Stimulated activated CD8-positive, alpha-beta memory T cell treated with anti-CD3 and anti-CD28 coated beads, Interleukin-2, amount 100 ng/mL, for 1 hour (primary cell): ENCODE measurements at places on chromosomes 3 and 15.

DNA sequence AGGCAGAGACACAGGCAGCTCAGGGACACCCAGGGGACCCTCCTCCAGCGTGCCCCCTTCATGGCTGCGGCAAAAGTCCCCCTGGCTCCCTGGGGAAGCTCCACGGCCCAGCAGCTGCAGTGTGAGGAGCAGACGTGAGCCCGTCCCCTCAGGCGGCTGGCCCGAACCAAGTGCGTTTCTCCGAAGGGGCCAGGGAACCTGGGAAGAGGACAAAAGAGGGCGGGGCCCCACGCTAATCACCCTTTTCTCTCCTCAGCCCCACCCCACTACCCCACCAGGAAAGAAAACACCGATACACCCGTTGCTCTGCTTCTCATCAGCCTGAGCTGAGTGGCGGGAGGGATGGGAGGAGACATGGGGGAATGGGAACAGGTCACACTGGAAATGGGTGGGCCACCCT lies at the start of gene MUC4:
MUC4 (minus strand) TSS at position 174 of the 400 bp plus-strand sequence; CDS start at position 62, 112 bp downstream.
- no peak for DNase-seq

DNA sequence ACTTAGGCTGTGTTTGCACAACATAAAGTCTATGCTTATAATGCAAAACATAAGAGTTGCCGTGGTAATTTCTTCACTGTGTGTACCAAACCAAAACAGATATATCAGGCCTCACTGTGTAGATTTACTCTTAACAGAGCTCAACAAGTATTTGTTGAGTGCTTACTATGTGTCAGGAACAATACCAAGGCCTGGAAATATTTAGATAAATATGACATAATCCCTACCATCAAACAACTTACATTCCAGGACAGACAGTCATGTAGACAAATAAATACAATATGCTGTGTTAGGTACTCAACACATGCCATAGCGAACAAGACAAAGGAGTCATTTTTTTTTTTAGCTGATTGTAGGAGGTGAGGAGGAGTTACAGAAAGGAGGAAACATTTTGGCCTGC lies 554.0 kb downstream of the NSUN3 start:
- no peak for DNase-seq

DNA sequence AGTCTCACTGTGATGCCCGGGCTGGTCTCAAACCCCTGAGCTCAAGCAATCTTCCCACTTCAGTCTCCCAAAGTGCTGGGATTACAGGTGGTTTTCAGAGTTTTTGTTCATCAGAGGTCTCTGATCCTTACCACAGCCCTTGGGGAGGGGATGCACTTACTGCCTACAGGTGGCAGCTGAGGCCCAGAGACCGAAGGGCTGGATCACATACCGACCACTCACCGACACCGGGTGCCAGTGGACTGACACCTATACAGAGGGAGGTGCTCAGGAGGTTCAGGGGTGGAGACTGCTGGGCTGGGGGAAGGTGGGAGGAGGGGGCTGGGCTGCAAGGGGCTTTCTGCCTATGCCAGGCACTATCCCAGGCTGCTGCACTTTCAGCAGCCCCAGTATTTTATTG lies 19.5 kb downstream of the DUSP7 start:
- no peak for DNase-seq

- DNase-seq = no peak
Measured at GRCh38 chr15:67148196-67148701, 82.8 kb downstream of the SMAD3 start.

GRCh38 chr15:39468828-39469227 lies 112.1 kb upstream of the THBS1 start:
- no peak for DNase-seq

GRCh38 chr3:131505421-131505820 lies 2.6 kb upstream of the MRPL3 start:
- no peak for DNase-seq

DNA sequence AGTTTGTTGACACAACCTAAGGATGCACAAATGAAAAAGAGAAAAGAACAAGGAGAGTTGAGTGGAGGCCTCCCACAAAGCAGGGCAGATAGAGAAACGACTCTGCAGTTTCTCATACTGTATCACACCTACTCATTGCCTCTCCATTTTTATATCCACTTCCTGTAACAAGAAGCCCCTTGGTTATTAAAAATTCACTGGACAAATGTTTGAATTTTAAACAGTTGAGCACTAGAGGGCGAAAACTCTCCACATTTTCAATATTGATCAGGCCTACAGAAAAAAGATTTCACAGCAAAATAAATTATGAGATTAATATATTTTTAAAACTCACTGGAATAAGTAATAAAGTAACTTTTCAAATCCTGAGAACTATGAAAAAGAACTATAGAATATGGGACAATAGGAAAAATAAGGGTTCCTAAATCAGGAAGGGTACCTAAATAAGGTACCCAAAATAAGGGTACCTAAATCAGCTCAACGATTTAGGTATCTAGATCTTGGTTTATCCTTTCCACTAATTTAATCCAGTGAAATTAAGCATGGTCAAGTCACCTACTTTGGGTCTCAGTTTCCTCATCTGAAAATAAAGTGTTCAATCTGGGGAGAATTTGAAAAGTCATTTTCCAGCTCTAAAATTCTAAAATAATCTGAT lies 47.0 kb upstream of the PPIB start:
- DNase-seq = no peak

DNA sequence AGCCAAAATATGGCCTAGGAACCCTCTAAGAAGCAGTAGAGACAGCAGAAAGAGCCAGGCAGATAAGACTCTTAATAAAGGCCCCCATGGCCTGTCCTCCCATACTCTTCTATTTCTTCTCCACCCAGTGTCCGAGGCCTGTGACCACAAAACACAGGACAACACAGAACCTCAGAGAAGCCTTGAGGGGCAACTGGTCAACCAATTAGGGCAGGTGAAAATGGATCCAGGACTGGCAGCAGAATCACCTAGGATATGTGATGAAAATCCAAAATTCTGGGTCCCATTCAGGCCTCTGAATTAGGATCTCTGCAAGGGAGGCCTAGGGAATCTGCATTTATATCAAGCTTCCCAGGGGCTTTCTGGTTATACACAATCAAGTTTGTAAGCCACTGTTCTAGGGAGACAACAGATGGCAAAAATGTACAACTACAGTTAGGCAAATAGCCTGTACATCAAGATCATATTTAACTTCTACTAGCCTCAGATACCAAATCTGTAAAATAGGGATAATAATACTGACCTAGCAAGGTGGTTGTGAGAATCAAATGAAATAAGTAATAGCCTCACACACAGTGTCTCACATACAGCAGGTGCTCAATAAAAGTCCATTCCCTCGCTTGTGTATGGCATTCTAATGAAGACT lies 10.4 kb downstream of the RAB27A start:
- DNase-seq = no peak

DNA sequence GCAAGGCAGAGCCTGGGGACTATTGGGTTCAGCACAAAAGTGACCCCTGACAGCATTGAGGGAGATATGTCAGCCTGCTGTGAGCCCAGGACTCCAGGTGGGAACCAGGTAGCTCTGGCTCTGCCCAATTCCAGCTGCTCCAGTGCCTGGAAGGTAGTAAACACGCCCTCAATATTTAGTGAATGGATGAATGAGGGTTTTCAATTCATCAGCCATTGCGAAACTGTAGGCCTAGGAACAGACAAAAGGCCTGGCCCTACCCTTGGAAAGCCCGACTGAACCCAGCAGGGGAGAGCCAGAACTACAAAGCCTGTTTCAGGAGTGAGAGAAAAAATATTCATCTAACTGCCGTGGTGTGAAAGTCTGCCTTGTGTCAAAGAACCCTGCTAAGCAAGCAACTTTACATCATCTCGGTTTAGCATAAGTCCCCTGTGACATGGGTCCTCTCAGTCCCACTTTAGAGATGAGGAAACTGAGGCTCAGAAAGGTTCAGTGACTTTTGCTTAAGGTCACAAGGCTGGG lies 8.1 kb upstream of the CSK start:
- no peak for DNase-seq

- no peak for DNase-seq
Measured at GRCh38 chr3:99823723-99824711, 6.4 kb downstream of the CMSS1 start.

GRCh38 chr3:121111914-121112612 lies 204.1 kb downstream of the STXBP5L start:
- no peak for DNase-seq

- DNase-seq = no peak
Measured at GRCh38 chr15:88990185-88990679, 77.1 kb upstream of the MFGE8 start.

GRCh38 chr3:38582941-38583645 lies 66.4 kb downstream of the SCN5A start:
- DNase-seq = no peak

GRCh38 chr3:45580112-45580765 lies 14.3 kb upstream of the LIMD1 start:
- DNase-seq = no peak

DNA sequence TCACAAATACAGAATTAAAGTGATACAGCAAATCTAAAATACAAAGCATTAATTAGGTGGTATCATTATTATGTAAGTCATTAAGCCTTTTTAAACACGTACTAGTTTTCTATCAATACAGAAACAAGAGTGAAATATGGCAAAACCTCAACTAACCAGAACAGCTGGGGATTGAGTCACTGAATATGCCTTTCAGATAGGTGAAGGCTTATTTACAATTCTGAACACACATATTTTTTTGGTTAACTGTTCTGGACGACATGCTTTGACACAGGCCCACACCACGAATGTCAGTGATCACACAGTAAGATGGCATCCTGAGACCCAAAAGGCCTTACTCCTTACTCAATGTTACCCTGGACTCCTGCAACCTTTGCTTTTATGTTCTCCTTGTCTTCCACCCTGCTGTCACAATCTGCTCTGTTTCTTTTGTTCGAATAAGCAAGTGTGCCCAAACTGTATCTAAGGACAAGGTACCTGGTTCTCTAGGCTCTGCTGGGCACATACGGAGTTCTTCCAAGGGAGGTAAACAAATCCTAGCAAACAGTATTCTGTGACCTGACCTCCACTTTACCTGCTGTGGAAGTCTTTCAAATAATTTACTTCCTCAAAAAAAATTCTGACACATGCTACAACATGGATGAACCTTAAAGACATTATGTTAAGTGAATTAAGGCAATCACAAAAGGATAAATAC lies 7.0 kb downstream of the SFMBT1 start:
- no peak for DNase-seq

- DNase-seq = no peak
Measured at GRCh38 chr15:74783072-74783807, 1.4 kb downstream of the CSK start.

- no peak for DNase-seq
Measured at GRCh38 chr3:129701161-129701560, 94.7 kb upstream of the PLXND1 start.
